ENCODE measurements at places on chromosomes 7 and 10. TPM values are rescaled to one million over a fixed set of nuclear protein-coding genes. Genes with fewer than 3 reads are reported as not detected.

DNA sequence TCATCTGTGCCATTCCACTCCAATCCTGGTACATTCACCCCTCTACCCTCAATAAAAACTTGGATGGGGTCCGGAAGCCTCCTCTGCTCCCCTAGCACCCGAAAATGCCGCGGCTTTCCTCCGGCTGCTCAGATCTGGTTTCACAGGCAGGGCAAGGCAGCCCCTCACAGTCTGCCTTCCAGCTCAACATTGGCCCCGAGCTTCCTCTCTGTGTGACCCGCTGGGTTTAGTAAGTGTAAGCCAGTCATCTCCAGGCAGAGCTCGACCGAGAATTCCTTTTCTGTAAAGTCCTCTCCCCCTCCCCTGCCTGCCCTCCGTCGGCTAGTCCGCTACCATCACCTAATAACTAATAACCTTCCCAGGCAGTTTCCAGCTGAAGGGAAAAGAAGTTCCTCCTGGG is 3.4 kb downstream of the INHBA start:
- no peak for DNase-seq

DNA sequence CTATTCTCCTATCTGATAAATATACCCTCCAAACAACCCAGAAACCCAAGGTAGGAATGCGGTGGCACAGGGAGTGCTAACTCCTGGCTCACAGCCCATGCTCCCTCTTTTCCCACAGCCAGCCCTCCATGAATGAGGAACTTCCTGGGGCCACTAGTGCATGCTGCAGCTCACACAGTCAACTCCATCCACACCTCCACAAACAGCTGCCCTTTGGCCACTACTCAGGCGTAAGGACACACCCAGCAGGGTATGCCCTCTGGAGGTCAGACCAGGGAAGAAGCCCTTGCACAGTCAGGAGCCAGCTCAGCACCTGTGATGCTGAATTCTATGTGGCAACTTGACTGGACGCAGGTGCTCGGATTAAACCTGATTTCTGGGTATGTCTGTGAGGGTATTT is 85.2 kb upstream of the PIK3CG start:
- no peak for DNase-seq

- DNase-seq, result no peak
Observed at GRCh38 chr7:50664937-50665336, 99.7 kb upstream of the DDC start.

Gene IL15RA
- 27.8 TPM for total RNA-seq

All from activated naive CD8-positive, alpha-beta T cell treated with anti-CD3 and anti-CD28 coated beads for 36 hours (primary cell).